8988T (cell line): ENCODE measurements at places on chromosomes 5 and 9.

DNA sequence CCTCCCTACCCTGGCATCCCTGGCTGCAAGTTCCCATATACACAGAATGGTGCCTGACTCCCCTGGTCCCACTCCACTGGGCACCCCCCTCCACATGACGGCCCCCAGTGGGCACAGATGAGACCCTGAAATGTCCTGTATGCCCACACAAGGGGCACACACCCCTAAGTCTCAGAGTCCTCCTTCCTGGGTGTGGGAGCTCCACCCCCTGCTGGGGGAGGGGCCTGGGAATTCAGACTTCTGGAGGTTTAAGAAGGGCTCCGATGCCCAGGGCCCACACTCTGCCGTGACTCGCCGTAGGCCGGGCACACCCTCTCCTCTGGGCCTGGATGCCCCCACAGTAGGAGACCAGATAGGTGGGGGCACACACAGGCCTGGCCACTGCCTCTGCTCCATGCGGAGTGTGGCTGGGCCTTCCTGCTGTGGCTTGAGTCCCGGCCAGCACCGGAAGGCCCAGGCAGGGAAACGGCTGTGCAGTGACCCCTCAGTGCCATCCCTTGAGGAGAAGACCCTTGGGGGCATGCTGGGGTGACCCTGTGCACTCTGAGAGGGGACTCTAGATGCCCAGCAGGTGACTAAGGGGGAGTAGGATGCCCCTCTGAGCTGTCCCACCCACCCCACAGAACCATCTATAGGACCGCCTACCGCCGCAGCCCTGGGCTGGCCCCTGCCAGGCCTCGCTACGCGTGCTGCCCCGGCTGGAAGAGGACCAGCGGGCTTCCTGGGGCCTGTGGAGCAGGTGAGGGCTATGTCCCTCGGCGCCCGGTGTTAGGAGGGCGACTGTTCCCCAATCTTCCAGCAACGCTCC is 6.5 kb downstream of the EGFL7 start:
- peak; percentile 86 for DNase-seq

- DNase-seq, result no peak
Measured at GRCh38 chr5:880816-881550, 11.6 kb downstream of the BRD9 start.

DNA sequence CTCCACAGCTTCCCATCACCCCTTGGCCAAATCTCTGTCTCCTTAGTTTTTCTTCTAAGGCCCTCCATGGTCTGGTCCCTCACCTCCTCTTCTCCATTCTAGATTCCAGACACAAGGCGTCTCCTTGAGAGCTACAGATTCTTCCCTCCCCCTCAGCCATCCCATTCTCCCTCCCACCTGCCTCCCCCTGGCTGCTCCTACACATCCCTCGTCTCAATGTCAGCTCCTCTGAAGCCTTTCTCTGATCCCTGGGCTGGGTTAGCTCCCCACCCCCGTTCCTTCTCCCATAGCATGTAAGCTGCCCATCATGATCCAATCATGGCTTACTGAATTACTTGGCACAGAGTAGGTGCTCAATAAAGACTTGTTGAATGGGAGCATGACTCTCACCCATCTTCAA is 69.0 kb downstream of the ANKH start:
- no peak for DNase-seq

GRCh38 chr5:170151097-170151831 is 45.6 kb downstream of the FOXI1 start:
- DNase-seq, result peak; percentile 76

DNA sequence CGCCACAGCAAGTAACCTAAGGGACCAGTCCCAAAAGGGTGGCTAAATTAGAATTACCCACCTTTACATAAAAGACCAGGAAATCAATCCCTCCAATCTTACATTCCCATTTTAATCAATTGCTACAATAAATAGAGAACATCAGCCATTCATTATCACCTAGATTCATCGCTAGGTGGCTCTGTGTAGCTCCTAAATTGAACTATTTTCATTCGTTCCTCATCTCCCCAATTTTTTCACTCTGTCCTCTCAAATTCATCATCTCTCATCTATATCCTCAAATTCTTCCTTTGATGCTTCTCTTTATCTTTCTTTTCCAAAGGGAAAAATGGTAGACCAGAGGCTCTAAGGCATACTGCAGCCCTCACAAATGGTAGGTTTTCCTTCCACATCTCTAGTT is 108.2 kb upstream of the TNC start:
- DNase-seq, result no peak

GRCh38 chr5:1402611-1403255 is 42.5 kb downstream of the SLC6A3 start:
- DNase-seq, result no peak

DNA sequence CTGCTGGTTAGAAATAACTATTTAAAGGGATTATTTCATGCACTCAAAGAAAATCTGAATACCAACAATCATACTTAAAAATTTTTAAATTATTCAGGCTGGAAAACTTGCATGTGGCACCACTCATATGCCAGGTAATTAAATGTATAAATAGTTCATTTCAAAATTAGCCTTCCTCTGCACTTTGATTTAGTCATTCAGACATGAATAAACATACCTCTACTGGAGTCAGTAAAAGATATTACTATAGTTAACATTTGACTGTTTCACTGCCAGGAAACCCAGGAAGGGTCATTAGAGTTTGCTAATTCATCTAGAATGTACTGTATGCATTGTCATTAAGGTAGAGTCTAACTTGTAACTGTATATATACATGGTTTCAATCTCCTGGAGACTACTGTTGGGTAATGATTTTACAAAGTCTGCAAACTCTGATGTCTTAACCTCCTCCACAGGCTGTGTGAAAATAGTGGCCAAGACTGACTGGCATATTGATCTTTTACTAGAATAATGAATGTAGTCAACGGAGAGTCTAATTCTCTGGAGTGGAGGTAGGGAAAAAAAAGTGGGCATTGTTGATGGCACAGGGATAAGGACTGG is 43.7 kb downstream of the TEX10 start:
- DNase-seq, result no peak

DNA sequence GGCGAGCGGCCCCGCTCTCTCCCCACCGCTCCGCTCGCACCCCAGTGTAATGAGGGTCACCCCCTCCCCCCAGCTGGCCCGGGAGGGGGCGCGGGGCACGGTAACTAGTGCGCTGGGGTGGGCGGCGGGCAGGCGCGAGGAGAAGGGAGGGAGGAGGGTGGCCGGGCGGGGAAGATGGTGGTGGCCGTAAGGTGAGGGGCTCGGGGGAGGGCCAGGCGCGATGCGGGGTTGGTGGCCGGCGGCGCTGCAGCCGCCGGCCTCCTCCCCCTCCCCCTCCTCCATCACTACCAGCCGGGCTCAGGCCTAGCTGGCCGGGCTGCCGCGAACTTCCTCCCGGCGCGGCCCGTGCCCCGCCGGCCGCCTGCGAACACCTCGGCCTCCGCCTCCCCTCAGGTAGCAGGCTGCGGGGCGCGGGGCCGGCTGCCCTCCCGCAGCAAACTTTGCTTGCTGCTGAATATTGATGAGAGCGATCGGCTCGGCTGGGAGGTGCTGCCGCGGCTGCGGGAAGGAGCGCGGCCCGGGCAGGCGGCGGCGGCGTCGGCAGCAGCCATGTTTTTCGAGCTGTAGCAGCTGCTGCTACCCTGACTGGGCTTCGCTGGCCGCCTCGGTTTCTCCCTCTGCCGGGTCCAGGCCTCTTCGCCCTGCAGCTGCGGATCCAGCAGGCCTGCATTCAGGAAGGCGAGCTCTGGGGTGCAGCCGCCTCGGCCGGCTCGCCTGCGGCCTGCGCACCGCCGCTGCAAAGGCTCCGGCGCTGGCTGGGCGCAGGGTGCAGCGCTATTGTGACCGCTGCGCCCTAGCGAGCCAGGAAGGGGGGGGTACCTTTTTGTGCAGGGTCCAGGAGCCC is 502 bp downstream of the NSD1 start:
- no peak for DNase-seq

- no peak for DNase-seq
Measured at GRCh38 chr5:60232036-60232795, 338.7 kb upstream of the PDE4D start.

- DNase-seq, result no peak
Measured at GRCh38 chr5:136033848-136034247, 5.1 kb downstream of the TGFBI start.

- no peak for DNase-seq
Measured at GRCh38 chr9:84793251-84793650, 123.7 kb downstream of the NTRK2 start.

- no peak for DNase-seq
Measured at GRCh38 chr9:127166651-127167524, 44.5 kb upstream of the ANGPTL2 start.

GRCh38 chr5:55467862-55468551 is 66.8 kb downstream of the PLPP1 start:
- DNase-seq, result no peak

- no peak for DNase-seq
Measured at GRCh38 chr9:87180361-87180760, 233.1 kb upstream of the GAS1 start.

GRCh38 chr5:84286662-84287061 is 98.0 kb downstream of the EDIL3 start:
- no peak for DNase-seq

DNA sequence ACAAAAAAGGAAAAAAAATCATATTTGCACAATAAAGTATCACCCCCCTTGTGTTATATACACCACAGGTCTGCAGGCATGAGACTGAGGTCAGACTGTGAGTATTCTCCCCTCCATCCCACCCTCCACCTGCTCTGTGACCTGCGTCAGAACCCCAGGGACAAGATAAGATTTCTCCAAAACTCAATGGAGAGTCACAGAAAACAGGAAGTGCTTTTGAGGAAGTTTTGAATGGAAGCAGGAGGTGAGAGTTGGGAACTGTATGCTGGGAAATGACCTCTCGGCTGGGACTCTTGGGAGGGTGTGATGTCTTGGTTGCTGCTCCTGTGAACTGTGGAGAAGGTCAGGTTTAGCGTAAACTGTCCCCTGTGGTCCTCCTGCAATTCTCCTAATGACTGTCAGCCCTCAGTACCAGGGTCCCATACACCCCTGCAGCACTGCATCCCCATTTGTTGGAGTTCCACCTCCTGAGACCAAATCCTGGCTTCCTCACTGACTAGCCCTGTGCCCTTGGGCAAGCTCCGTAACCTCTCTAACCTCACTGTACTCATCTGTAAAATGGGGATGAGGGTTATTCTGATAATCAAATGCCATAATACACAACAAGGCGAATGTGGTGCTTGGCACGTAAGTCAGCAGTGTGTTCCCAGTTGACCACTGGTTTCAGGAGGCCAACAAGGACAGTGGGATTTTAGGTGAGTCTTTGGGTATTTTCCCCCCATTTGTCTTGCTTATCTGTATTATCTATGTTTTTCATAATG is 6.9 kb upstream of the CTSL start:
- DNase-seq, result no peak

DNA sequence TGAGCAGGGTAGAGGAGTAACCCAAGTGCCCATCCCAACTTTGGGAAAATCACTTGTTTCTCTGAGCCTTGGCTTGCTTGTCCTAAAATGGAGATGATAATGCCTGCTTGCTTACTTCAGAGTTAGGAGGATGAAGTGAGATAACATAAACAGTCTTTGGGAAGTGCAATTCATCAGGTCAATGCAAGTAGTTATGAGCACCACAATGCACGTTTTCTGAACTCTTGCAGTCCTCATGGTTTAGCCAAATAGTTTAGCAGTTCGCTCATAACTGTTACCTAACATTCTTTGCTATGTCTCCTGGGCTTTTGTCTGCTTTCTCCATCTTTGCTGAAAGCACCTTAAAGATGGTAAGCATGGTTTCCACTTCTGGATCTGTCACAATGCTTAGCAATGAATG is 270.0 kb downstream of the ADAMTSL1 start:
- DNase-seq, result no peak

DNA sequence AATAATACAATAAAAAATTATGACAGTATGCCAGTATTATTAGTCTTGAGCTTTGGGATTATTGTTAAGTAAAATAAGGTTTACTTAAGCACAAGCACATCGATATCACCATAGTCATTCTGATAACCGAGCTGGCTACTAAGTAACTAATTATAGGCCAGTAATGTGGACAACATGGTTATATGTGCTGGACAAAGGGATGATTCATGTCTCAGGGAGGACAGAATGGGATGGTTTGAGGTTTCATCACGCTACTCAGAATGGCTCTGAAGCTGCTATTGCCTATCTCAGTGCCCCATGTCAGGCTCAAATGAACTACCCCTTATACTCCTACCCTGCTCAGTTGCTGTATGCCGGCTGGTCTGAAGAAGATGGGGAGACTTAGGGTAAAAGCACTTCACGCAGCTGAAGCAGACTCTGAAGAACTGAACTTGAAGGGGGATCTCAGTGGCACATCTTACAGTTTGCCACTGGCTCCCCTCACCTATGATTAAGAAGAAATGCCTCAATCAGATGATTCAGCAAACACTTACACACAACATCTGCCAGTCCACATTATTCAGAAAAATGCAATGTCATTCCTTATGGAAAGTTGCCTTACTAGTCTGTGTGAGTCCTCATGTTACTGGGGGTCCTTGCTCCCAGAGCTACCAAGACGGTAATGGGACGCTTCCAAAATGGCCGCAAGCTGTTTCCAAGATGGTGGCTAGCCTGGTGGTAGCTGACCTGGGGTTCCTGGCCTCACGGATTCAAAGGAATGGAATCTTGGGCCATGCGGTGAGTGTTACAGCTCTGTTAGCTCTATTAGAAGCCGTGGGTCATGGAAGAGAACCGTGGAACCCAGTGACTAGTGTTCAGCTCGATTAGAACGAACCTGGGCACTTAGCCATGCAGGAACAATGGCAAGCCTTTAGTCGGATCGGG is 1098.6 kb downstream of the TAF11L14 start:
- DNase-seq, result no peak

DNA sequence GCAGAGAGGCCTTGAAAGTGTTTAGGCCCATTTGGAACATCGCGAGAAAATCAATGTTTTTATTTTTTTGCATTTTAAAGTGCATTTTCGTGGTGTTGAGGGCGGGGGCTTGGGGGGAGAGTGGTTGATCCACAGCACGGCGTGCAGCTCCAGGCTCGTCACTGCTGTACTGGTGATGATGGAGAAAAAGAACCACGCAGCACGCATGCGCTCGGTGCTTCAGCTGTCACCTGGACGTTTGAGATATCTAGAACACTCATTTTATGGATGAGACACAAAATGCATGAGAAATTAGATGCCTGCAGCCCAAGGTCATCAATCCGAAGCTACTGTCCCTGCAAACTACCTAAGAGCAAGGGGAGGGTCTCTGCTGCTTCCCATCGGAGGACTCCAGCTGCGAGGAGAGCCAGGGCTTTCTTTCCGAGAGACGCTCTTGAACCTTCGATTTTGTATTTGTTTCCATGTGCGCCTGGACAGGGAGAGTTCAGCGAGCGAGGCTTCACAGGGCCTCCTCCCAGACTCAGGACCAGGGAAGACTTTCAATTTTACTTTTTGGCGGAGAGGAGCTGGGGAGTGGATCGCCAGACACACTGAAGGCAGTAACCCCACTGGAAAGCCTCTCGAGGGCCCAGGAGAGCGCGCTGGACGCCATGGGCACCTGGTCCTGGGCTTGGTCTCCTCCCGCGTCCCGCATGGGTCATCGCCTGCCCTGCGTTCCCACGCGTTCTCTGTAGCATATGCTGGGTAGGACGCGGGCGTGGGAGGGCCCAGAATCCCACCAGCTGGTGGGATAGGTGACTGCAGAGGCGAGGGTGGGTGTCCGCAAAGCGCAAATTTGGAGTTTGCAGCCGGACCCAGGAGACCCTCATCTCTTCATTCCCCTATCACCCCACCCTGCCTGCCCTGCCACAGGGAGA is 2.5 kb downstream of the DMRT2 start:
- DNase-seq, result no peak
